GM23338 (cell line): ENCODE measurements at places on chromosomes 12 and 14. TPM values are rescaled to one million over a fixed set of nuclear protein-coding genes. Genes with fewer than 3 reads are reported as not detected.

KLHL33 gene
- polyA plus RNA-seq = 0.09 and 0.15 TPM in 2 replicates

TMEM229B gene
- 0.42 TPM in 1 of 2 replicates, not detected in the other for polyA plus RNA-seq

ACSM4 gene
- not detected in 2 replicates for polyA plus RNA-seq

SUDS3 gene
- 53.0 and 56.9 TPM in 2 replicates for polyA plus RNA-seq

DBX2 gene
- polyA plus RNA-seq = 0.18 and 0.19 TPM in 2 replicates

RTL1 gene
- not detected in 2 replicates for polyA plus RNA-seq

TCL1B gene
- polyA plus RNA-seq = 4.7 and 6.0 TPM in 2 replicates

DCAF4 gene
- polyA plus RNA-seq = 17.5 and 18.4 TPM in 2 replicates

ADAM20 gene
- polyA plus RNA-seq = 0.06 TPM in 1 of 2 replicates, not detected in the other

FGF6 gene
- not detected in 2 replicates for polyA plus RNA-seq

ZBTB25 gene
- polyA plus RNA-seq = 4.1 and 5.8 TPM in 2 replicates

ST8SIA1 gene
- polyA plus RNA-seq = 2.1 and 2.5 TPM in 2 replicates

ZNF10 gene
- polyA plus RNA-seq = 7.3 and 8.2 TPM in 2 replicates

MAPK1IP1L gene
- polyA plus RNA-seq = 64.0 and 72.4 TPM in 2 replicates

CRIP2 gene
- polyA plus RNA-seq = 9.6 and 12.3 TPM in 2 replicates

LRTM2 gene
- polyA plus RNA-seq = 0.08 TPM in 1 of 2 replicates, not detected in the other

TAS2R46 gene
- 0.45 and 0.49 TPM in 2 replicates for polyA plus RNA-seq

KIF5A gene
- 9.1 and 11.1 TPM in 2 replicates for polyA plus RNA-seq

NOS1 gene
- 0.63 and 0.64 TPM in 2 replicates for polyA plus RNA-seq

PLBD1 gene
- 10.2 and 11.1 TPM in 2 replicates for polyA plus RNA-seq

PYGL gene
- polyA plus RNA-seq = 50.9 and 57.6 TPM in 2 replicates

PLEKHG7 gene
- not detected in 2 replicates for polyA plus RNA-seq

MMP19 gene
- polyA plus RNA-seq = 0.17 and 1.5 TPM in 2 replicates

CCDC38 gene
- not detected in 2 replicates for polyA plus RNA-seq

OTUB2 gene
- polyA plus RNA-seq = 1.9 and 2.1 TPM in 2 replicates

KRT2 gene
- not detected in 2 replicates for polyA plus RNA-seq

TTC6 gene
- 0.31 and 0.37 TPM in 2 replicates for polyA plus RNA-seq

SYT10 gene
- 1.3 and 1.5 TPM in 2 replicates for polyA plus RNA-seq

OVCH1 gene
- polyA plus RNA-seq = not detected in 2 replicates

HOXC13 gene
- not detected in 2 replicates for polyA plus RNA-seq

LRP1 gene
- 26.6 and 29.9 TPM in 2 replicates for polyA plus RNA-seq

VSX2 gene
- 0.35 and 0.52 TPM in 2 replicates for polyA plus RNA-seq

CYP46A1 gene
- polyA plus RNA-seq = 0.47 and 0.66 TPM in 2 replicates

LTB4R gene
- 2.1 TPM in 2 replicates for polyA plus RNA-seq

NUP107 gene
- polyA plus RNA-seq = 94.2 and 123 TPM in 2 replicates

TOMM20L gene
- polyA plus RNA-seq = not detected in 2 replicates
